Globus pallidus (tissue), 1 donor: ENCODE measurements at places on chromosomes 4 and X.

DNA sequence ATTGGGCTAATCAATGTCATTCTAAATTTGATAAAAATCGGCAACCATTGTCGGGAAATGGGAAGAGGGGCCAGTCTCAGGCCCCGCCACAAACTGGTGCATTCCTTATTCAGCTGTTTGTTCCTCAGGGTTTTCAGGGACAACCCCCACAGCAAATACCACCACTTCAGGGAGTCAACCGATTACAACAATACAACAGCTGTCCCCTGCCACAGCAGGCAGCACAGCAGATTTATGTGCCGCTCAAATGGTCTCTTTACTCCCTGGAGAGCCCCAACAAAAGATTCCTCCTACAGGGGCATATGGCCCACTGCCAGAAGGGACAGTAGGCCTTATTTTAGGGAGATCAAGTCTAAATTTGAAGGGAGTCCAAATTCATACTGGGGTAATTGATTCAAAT is 61.8 kb downstream of the ZNF732 start:
- DNase-seq: no peak

- no peak for DNase-seq
These were observed 57.8 kb upstream of the SLC39A8 start for GRCh38 chr4:102403116-102403515.

DNA sequence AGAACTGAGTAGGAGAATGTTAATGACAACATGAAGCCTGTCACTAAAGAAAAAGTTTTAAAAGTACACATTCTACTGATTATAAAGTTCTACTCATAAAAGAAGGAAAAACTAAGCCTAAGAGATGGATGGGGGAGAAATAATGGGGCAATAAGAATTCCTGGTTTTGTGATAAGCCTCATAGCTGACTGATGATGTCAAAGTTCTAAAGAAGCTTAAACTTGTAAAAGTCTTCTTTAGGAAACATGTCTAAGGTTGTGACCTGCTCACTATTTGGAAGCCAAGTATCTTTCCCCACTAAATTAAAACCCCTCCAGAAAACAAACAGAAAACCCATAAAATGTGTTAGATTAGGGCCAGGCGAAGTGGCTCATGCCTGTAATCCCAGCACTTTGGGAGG is 232.9 kb upstream of the GIMD1 start:
- DNase-seq: no peak

DNA sequence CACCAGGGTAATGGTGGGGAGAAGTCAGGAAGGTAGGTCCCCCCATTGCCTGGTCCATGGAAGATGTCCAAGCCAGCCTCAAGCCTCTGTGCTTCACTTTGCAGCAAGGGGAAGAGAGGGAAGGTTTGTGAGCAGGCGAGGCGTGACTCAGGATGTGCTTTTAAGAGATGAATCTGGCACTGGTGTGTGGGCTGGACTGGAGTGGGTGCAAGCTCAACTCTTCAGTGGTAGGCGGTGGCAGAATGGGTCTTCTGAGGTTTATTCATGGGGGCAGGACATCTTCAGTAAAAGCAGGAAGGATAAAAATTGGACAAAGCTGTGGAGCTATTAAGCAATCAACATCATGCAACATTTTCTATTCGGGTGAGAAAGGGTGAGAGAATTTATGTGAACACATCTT is 19.4 kb downstream of the GPM6B start:
- no peak for DNase-seq

- DNase-seq: no peak
These were observed 52.5 kb upstream of the TTC29 start for GRCh38 chr4:146998157-146998556.

DNA sequence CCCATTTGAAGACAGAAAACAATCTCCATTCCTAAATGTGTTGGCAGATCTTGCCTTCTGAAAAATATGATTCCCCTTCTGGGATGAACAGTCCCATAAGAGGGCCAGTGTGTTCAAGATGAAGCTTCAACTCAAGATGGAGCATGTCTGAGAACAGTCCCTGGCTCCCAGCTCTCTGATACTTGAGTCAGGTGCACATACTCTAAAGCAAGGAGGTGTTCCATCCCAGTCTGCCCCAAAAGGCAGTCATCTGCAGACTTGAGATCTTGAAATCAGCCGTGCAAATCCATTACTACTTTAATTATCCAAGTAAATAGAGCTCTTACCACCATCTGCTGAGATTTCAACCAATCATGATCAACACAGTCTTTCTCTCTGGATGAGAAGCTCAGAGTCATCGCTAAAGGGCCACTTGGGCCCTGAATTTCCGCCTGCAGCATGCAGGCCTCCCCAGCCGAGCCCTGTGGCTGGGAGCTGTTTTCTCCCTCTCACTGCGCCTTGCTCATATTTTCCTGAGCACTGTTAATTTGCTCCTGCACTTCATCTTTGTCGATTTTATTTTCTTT is 22.2 kb downstream of the CCDC149 start:
- no peak for DNase-seq

- no peak for DNase-seq
These were observed 27.8 kb downstream of the COPS4 start for GRCh38 chr4:83062739-83063138.

DNA sequence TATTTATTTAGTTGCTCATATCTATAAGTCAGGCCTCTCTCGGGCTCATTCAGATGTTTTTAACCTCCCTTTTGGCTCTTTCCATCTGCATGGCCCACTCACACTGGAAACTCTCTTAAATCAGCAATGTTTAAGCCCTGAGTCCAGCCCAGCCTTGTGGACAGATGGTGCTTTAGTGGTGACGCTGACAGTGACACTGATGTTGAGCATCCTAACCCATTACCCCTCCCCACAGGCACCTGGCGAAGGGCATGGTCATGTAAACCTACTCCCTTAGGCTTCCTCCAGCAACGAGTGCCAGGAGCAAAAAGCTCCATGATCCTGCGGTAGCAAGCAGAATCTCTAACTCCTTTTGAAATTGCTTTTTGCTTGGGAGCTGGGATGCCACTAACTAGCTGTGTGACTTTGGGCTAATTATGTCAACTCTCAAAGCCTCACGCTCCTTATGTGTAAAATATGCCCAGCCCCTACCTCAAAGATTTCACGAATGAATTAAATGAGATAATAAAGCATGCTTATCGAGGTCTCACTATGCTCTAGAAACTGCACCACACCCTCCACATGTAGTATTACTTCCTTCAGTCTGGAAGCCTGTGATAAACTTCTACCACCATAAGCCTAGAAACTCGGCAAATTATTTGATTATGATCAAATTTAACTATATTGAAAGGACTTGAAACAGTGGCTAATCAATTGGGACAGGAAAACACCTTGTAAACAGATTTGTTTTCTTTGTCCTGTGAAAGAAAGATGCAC is 569.4 kb downstream of the BCOR start:
- DNase-seq: no peak

GRCh38 chr4:107900067-107900466 is 31.3 kb upstream of the CYP2U1 start:
- DNase-seq: no peak

DNA sequence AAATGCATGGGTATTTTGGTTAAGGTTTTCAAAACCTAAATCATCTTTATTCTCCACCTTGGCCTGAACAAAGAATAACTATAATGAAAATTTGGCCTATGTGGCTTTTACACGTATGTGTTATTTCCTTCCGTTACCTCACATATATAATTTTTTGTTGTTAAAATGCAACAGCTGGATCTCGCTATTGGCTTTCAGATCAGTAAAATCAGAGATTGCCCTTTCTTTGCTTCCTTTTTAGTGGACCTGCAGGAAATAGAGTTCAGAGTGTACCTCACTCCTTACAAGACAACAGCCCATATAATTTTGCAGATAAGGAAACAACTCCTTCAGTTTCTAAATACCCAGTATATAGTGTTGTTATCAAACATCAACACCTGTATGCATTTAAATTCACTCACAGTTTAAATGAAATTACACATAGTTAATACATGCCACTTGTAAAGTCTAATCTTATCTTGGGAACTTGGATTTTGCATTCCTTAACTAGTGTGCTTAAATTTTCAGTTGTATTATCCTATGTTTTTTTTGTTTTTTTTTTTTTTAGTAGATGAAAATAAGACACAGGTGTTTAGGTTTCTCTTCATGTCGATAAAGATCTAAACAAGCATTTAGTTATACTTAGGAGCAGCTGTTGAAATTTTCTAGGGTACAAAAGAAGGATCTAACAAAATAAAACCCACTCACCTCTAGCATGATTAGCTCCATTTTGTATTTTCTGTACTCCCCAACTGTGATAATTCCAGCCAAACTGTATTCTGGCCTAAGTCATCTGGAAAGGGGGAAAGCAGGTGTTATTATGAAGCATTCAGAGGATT is 96.2 kb upstream of the SPRY1 start:
- no peak for DNase-seq

- peak; percentile 9 for DNase-seq
These were observed 50.9 kb downstream of the ABCG2 start for GRCh38 chr4:88107406-88108107.

- peak; percentile 1 for DNase-seq
These were observed at the start of gene EXOC1L for GRCh38 chr4:55819634-55820033. TSS of gene EXOC1L (plus strand) at chr4:55819790. CDS start at chr4:55820027, 237 bp downstream.

DNA sequence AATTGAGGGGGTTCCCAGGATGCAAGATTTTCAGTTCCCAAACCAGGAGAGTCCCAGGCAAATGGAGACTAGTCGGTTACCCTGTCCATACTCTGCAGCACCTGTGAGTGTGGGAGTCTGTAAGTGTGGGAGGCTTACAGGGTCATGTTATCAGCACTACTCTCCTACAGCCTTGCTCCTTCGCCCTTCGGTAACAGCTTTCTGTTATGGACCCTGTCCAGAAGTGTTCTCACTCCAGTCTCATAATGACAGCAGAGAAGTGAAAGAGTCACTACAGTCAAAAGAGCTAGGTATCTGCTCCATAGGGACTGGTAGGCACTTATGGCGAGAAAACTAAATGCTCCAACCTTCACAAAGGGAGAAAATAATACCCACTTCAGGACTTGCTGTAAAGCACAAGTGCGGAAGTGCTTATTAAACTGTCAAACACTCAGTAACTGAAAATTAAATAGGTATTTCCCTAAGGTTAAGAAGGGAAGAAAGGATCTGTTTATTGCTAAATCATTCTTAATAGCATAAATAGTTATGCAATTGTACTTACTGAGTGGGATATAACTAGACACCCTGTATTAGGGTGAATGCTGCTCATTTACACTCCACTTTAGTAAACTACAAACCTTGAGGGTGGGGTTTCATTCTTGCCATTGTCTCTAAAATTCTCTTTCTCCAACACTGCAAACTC is 2.7 kb upstream of the ADH7 start:
- DNase-seq: no peak

DNA sequence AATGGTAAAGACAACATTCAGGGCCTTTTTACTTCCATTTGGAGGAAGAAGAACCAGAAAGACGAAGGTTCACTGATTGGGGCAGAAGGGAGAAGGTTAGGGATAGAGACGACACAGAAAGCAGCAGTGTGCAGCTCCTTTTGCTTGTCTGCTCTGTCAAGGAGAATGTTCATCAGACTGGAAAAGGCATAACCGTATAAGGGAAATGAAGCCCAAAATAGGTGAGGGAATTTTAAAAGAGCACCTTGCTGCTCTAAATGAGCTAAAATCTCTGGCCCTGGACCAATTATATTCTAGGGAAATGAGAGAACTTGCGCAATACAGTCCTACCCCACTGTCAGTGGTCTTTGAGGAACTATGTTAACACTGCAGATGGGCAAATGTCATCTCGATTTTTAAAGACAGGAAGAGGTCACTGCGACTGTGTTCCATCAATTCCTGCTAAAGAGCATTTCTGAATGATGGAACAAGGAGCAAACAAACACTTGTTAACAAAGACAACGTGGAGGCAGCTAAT is 909.8 kb upstream of the FTHL17 start:
- DNase-seq: no peak

DNA sequence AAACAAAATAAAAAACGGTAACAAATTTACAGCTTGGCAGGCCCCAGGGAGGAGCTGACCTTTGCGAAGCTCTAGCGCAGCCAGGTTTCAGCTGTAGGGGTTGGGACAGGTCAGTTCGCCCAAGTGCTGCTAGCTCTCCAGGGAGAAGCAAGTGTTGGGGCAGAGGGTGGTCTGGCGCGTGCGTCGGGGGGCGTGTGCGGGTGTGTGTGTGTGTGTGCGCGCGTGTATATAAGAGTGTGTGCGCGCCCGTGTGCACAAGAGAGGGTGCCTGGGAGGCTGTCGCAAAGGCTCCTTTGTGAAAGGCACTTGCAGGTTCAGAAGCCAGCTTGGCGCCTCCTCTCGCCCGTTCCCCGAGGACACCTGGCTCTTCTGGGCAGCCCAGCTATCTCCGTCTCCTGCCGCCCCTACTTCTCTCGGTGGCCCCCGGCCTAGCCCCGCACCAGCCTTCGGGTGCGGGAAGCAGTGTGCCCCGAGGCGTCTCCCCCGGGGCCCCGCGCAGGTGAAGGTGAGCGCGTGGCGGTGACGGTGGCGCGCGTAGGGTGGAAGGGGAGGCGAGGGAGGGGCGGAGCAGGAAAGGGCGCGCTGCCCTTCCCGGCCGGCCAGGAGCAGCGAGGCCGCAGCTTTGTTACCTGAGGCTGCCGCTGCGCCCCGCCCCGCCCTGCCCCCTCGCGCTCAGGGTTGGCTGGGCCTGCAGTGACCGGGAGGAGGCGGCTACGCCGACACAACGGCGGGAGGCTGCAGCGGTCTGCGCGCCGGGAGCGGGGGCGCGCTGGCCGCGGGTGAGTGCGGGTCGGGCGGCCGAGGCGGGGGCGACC is at the start of gene FHDC1:
FHDC1 (plus strand) TSS at position 693 of the 815 bp plus-strand sequence. CDS start 6,735 bp downstream, outside the sequence.
- no peak for DNase-seq

DNA sequence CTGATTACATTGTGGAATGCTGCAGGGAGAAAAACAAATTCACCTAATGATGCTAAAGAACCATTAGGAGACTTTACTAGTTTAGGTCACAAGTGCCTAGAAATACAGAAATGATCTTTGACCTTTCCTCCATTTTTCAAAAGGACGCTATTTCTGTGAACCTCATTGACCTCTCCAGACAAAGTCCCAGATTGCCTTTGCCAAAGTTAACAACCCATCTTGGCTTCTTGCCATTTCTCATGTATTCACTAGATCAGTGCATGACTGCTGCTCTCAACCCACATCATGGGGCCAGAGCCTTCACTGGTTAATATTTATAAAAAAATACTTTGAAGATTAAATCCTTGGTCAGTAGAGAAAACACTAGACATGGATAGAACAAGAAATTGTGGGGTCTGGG is 19.9 kb upstream of the AR start:
- no peak for DNase-seq

DNA sequence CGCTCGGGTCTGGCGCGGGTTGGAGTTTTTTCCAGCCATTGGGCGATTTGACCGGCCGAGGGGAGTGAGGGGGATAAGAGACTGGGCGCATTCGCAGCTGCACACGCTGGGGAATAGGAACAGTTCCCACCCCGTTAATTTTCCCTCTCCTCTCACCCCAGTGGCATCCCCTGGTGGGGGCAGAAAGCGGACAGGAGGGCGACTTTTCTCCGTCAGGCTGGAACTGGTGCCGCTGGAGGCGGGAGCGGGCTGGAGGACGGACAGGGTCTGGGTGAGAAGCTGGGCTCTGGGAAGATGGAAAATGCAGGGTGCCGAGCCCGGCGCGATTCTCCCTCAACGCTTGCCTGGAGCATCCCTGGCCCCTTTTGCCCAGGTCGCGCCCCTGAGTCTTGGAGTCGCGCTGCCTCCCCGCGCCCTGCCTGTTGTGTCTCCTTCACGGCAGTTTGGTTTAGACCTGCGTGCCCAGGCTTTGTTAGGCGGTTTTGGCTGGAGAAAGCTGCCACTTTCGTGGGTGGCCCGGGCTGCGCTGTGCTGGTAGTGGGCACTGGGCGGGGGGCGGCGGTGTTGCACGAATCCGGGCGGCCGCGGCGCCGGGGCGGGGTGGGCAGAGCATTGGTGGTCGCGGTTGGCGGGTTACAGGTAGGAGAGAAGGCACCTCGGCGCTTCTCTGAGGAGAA is 2.0 kb downstream of the ADGRL3 start:
- peak; percentile 66 for DNase-seq
